ENCODE measurements at places on chromosomes 3 and 15.

DNA sequence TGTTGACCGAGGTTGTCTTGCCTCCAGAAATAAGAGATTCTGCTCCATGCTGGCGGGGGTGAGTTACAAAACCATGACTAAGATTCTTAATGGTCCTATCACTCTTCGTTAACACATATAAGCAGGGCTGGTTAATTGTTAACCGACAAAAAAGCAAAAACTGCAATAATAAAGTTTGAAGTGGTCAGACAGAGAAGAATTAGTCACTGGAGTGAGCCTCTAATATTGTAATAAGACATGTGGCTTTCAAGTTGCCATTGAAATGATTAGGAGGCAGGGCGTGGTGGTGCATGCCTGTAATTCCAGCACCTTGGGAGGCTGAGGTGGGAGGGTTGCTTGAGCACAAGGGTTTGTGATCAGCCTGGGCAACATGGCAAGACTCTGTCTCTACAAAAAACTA is 78.4 kb upstream of the NR2F2 start:
- no peak for ATAC-seq

DNA sequence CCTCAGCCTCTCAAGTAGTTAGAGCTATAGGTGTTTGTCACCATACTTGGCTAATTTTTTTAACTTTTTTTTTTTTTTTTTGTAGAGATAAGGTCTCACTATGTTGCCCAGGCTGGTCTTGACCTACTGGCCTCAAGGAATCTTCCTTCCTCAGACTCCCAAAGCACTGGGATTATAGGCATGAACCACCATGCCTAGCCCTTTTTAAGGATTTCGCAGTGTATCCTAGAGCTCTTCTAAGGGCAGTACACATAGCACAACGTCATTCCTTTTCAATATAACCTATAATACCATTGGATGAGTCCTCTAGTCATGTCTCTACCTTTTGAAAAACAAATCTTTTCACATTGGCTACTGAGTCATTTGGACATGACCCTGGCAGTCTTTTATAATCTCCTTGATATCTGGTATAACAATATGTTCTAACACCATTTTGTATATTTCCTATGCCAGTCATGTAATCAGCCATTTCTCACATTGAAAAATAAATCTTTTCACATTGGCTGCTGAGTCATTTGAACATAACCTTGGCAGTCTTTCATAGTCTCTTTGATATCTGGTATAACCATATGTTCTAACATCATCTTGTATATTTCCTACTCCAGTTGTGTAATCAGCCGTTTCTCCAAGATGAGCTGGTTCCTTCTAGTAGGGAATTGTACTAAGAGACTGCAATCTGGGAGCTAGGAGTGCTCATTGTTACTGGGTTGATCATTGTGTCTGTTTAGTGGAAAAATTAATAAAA is 944.7 kb downstream of the MCTP2 start:
- ATAC-seq = no peak

DNA sequence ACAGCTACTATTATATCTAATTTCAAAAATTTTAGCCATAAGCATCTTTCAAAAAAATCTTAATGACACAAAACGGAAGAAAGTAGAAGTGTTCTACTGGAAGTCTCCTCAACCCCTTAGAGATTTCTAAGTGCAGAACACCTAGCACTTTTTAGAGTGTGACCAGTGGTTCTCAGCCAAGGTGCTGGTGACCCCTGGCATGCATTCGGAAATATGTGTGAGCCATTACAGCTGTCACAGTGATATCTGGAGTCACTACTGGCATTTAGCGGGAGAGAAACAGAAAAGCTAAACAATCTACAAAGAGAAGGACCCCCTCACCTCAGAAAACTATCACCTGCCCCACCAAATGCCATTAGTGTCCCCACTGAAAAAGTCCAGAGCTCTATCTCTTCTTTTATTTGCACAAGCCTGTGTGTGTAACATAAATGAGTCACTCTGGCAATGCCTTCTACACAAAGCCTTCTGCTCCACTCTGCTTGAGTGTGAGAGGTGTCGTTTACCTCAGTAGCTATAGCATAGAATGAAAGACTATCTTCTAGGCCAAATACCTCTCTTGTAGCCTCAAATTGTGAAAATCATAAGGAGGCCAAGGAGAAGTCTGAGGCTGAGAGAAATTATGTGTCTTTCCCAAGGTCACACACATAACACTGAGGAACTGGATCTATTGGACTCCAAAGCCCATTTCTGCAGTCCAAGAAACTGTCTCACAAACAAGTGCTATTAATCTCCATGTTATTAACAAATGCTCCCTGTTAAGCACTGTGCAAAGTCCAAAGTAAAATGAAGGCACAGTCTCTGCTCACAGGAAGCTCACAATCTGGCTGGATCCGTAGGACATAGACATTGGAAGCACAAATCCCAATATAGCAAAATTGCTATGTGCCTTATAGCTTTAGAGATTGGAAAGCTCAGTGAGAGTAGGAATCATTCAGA is 28.5 kb upstream of the KCNMB2 start:
- no peak for ATAC-seq

GRCh38 chr3:141441381-141442364 is 45.2 kb upstream of the RASA2 start:
- peak; percentile 76 for ATAC-seq

DNA sequence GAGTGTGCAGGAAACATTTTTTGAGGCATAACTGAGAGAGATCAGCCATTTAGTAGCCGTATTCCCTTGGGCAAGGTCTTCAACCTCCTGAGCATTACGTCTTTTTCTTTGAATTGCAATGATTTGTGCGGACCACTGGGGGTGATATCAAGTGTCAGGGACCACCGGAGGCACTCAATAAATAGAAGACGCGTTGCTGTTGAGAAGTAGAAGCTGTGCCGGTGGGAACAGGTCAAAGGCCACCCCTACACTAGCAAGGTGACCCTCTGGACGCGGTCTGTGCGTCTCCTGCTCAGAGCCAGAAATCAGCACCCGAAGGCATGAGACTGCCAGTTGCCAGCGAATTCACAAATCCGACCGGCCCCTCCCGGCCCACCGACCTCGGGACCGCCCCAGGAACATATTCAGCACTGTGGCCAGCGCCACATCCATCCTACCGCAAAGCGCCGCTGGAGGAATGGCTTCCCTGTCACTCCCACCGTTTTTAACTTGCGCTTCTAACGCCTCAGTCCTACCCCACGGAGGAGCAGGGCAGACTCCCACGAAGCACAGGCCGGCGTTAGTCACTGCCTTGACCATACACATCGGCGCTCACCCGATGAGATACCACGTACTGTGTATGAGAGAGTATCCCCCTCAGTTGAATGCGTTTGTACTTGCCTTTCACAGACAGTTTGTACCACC is 1.4 kb upstream of the GHSR start:
- ATAC-seq = peak; percentile 78

GRCh38 chr3:114857299-114857701 is 289.8 kb downstream of the ZBTB20 start:
- ATAC-seq = no peak

Measured in motor neuron (in vitro differentiated cells).